Activated B cell treated with CpG ODN at 0.5 μM for 24 hours (primary cell): ENCODE measurements at places on chromosomes 16 and 17. TPM values are rescaled to one million over a fixed set of nuclear protein-coding genes. Genes with fewer than 3 reads are reported as not detected.

GRCh38 chr16:86033016-86033474 lies 134.1 kb downstream of the IRF8 start:
- peaks cover 30% of the 10 kb centered on the region for H3K27me3 ChIP-seq
- H3K4me1 ChIP-seq, result no peaks in the 10 kb centered on the region
- H3K27ac ChIP-seq, result no peak overlapping the region
- DNase-seq, result no peak
- no peaks in the 10 kb centered on the region for H3K36me3 ChIP-seq

The PRR15L gene
- not detected in 2 replicates for total RNA-seq

- H3K4me1 ChIP-seq, result no peaks in the 10 kb centered on the region
- H3K27me3 ChIP-seq, result peaks cover 11% of the 10 kb centered on the region
- H3K36me3 ChIP-seq, result no peaks in the 10 kb centered on the region
- H3K27ac ChIP-seq, result no peak overlapping the region
Observed at GRCh38 chr17:41617698-41618097, 5.1 kb upstream of the KRT16 start.

DNA sequence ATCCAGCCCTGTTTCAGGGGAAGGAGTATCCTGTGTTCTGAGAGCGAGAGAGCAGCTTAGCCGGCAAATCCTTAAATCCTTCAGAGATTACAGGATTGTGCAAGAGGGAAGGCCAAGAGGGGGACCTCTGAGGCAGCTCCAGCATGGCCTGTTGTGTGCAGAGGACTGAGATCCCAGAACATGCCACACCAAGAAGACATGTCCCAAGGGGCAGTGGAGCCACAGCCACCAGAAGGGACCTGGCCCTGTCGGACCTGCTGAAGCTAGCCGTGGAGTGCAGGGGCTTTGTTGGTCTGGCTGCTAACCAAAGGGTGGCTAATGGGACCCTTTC lies 1.6 kb upstream of the MRC2 start:
- H3K4me3 ChIP-seq, result no peak overlapping the region
- H3K27me3 ChIP-seq, result peaks cover 14% of the 10 kb centered on the region
- H3K27ac ChIP-seq, result no peak overlapping the region
- DNase-seq, result no peak
